Bone marrow (tissue), 2 donors: ENCODE measurements at places on chromosomes 2 and 18.

GRCh38 chr2:189226017-189226416, 46.5 kb upstream of the COL5A2 start:
- no peak for DNase-seq

GRCh38 chr2:16036951-16037350, 96.6 kb downstream of the MYCN start:
- no peak for DNase-seq

GRCh38 chr2:176124947-176125771, 2.6 kb downstream of the HOXD9 start:
- DNase-seq: no peak

DNA sequence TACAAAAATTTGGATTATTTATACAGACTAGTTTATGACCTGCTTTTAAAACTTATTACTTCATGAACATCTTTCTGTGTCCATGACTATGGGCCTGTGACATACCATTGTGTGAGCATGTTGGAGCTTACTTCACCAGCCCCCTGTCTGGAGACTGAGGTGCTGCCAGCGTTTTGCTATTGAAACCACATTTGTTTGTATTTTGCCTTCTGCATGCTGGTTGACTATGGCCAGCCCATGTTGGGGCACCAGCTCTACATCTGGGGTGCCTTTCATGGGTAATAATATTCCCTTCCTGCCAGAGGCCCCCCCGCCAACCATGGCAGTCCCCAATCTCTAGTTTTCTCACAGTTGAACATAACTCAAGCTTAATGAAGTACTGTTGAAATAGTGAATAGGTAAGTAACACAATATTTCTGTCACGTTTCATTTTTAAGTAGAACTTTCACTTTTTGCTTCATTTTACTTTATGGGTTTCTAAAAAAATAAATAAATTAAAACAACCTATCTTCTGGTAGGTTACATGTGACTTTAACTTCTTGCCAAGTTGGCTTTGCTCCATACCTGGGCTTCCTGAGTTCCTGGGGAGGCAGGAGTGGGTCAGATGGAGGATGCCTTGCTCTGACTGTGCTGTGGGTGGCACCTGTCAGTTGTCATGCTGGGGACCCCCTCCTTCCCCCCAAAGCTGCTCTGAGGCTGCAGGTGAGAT, 63.9 kb downstream of the DGKD start:
- DNase-seq: no peak

DNA sequence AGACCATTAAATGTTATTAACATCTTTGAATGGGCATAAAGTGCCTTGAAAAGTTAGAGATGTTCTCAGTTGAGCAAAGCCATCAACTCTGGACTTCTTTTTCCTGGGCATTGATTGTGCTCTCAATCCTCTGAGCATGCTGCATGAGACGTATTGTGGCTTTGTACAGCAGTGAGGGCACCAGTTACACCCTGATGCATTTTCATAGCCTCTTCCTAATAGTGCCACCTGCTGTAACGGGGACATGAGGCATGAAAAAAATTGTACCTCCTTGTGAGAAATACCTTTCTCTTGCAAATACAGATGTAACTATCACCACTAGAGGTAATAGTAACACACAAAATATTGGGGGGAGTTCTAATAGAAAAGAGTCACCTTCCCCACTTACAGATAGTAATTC, 697.5 kb downstream of the TMEM182 start:
- no peak for DNase-seq

DNA sequence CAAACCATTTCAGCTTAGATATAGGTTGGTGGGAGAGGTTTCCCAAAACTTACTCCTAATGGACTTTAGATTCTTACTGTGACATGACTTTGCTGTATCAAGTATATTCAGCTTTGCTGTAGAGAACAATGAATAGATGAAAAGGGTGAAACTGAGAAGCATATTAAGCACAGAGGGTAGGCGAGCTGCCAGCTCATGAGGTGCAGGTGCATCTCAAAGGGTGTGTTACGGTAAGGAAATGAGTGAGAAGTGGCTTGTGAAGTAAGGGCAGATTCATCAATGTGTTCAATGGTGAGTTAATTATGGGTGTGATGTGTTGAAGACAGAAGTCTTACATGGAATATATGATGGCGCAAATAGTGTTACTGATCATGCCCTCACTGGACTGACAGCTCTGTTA, 49.3 kb downstream of the CD8B2 start:
- DNase-seq: no peak

DNA sequence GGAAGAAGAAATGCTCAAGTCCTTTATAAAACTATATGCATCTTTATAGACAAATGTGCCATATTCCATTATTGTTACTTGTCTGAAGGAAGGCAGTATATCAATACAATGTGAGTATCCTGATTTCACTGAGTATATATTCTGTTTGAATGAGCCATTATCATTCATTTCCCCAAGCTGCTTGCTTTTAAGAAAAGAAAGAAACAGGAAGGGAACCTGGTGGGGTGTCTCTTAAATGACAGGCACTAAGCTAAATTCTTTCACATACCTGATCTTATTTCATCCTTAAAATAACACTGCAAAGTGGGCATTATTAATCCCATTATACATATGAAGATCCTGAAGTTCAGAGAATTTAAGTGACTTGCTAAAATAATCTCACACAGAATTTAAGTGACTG, 307.9 kb downstream of the SLC8A1 start:
- DNase-seq: no peak

DNA sequence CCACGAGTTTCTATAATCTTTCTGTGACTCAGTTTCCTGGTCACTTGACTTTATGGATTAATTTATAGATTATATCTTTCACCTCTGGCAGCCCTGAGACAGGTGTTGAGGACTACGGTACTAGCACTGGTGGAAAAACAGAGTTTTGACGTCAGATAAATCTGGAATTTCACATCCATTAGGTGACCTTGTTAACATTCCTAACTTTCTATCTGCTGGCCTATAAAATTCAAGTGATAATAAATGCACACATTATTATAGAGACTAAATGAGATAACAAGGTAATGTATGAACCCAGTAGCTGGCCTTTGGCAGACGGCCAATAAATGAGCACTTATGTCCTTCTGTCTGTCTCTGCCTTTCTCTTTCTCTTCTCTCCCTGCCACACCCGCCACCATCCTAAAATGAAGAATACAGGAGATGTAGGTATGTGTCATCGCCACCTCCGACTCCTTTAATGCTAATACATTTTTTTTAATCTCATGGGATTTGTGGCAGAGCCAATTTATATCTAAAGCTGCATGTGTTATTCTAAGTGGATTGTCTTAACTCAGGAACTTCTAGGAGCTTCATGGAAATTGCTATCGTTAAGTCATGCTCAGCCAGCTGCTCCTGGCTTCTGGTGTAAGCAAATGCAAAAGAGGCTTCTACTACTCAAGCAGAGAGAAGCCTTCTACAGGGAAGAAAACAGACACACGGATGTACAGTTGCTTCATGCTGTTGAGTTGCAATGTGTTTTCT, 2.3 kb downstream of the TM4SF20 start:
- DNase-seq: no peak

GRCh38 chr18:13136904-13137669, 81.5 kb upstream of the LDLRAD4 start:
- no peak for DNase-seq

GRCh38 chr2:192585418-192585817, 390.7 kb upstream of the TMEFF2 start:
- DNase-seq: no peak

DNA sequence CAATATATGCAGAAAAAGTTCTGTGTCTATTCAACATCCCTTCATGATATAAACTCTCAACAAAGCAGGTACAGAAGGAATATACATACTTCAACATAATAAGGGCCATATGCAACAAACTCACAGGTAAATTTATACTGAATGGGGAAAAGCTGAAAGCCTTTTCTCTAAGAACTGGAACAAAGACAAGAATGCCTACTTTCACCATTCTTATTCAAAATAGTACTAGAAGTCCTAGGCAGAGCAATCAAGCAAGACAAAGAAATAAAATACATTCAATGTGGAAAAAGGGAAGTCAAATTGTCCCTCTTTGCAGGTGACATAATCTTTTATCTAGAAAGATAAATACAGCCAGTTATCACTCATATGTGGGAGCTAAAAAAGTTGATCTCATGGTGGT, 116.3 kb downstream of the ACVR1 start:
- DNase-seq: no peak

DNA sequence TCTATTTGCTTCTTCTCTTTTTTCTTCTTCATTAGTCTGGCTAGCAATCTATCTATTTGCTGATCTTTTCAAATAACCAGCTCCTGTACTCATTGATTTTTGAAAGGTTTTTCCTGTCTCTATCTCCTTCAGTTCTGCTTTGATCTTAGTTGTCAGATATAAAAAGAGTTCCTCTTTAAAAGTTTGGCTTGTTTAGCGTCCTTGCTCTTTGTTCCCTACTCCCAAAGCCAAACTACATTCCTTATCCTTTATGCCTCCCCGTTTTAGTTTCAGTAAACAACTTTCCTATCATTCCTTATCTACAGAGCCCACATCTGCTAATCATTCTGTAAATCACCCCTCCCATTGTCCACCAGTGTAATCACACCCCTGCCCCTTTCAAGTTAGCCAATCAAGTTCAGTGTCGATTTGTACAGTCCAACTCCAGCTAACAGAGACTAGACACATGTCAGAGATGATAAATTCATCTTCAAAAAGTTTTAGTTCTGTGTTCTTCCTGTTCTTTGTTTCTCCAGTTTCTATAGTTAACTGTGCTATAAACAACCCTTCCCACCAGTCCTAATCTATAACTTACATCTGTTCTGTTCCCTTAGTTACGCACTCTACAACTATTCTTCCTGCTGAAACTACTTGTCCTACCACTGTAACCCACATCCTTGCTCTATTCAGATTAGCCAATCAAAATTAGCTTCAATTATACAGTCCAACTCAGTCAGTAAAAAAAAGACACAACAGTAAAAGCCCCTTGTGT, 44.4 kb downstream of the TFPI start:
- DNase-seq: peak; percentile 98

DNA sequence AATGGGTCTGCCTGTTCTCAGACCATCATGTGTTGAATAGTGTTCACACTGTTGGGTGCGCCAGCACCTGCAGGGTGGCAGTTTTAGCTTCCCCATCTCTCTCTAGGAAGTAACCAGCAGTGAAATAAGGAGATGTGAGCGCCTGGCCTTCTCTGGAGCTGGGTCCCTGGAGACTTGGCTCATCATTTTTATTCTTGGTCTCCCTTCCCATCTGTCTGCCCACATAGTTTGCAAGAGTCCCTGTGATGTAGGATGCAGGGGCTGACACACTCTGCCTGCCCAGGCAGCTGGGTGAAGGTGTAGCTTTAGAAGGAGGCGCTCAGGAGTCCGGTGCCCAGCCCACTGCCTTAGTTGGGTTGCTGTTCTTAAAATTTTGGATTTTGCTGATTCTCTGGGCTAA, 172.2 kb downstream of the LDLRAD4 start:
- DNase-seq: no peak

DNA sequence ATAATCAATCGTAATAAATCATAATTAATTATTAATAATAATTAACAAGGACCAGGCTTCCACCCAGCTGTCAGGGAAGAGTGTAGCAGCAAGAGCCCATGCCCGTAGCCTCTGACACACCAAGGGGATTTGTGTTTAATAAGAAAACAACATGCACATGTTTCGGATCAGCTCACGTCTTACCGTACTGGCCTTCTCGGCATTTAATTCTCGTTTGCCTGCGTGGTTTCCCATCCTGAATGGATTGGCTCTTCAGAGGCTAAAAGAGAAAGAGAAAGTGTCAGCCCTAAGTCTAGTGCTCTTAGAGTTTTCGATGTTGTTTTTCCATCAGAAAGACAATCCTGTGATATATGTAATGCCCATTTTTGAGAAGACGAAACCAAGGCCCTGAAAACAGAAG, 27.6 kb downstream of the MBP start:
- no peak for DNase-seq

DNA sequence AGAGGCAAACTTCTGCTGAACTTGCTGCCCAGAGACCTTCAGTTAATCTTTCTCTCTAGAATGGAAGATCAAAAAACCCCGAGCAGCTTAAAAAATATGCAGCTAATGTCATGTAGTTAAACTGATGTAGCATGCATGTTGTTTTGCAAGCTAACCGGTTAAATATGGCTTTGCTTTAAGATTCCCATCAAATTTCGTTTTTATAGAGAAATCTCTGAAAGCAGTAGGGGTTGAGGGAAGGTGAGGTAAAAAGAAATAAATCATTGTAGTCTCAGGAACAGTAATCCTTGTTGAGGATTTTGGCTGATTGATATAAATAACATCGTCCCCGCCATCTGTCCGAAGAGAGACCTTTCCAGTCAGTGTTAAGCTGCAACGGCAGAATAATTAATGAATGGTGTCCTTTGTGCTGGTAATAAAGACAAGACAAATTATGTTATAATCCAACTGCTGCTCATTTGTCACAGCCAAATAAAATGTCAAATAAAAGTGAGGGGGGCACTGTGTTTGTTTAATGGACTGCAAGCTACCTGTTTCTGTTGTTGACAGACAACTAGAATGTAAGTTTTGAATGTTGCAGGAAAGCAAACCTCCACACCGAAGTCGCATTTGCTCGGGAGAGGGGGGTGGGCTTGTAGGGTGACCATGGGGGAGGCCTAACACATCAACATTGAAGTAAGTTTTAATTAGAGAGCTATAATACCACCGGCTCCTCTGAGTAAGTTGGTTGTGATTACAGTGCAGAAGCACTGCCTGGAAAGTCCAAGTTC, 555.5 kb downstream of the ARHGAP15 start:
- no peak for DNase-seq

GRCh38 chr2:145845207-145845894, 1325.4 kb upstream of the ZEB2 start:
- no peak for DNase-seq

GRCh38 chr2:239706367-239706766, 305.5 kb upstream of the HDAC4 start:
- DNase-seq: no peak
